ENCODE measurements at places on chromosomes 7 and 10.

DNA sequence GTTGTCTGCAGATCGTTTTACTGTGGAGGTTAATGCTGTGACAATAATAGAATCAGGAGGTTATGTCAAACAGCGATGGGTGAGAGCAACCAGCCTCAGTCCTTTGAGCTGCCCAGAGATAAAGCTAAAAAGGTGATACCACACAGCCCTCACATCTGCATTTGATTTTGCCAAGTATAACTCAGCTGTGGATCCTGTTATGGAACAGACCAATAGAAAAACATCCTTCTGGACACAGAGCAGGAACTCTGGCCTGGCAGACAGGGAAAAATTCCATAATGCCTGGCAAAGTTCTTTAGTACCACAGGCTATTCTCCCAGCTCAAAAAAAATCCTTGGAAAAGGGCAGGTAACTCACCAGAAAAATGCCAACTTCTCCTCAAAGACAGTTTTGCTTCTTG is 87.1 kb upstream of the PDLIM1 start:
- no peak for DNase-seq

DNA sequence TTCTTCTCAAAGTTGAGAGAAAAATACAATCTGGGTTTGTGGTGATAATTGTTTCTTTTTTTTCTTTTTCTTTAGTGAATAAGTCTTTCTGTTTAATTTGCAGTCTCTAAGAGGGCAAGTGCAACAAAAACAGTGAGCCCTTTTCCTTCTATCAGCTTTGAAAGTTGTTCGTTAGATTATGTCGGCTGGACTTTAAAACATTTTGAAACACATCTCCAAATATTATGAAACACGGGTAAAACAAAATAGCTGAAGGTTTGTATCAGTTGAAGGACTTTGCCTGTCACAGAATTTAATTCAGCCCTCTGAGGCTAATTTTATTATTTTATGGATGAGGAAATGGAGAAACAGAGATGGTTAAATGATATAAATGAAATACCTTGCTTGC is 85.3 kb downstream of the AGMO start:
- no peak for DNase-seq

DNA sequence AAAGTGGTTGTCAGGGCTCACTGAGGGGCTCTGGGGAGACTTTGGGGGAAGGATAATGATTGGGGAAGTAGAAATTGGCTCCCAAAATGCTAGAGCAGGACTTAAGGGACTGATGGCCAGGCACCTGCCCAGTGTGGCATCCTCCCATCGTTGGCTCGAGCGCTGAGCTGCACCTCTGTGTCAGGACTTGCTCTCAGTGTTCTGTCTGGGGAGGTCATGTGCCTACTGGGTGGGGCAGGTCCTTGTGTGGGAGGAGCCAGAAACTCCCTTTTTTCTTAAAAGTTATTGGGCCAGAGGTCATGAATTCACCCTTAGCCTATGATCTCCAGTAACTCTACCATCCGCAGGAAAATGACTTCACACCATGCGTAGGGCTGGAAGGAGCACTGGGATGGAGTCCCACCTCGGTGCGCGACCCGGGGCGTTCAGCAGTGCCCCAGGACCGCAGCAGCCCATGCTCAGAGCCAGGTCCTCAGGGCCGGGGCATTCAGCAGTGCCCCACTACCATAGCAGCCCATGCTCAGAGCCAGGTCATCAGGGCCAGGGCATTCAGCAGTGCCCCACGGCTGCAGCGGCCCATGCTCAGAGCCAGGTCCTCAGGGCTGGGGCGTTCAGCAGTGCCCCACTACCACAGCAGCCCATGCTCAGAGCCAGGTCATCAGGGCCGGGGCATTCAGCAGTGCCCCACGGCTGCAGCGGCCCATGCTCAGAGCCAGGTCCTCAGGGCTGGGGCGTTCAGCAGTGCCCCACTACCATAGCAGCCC is 221.9 kb downstream of the EBF3 start:
- no peak for DNase-seq

DNA sequence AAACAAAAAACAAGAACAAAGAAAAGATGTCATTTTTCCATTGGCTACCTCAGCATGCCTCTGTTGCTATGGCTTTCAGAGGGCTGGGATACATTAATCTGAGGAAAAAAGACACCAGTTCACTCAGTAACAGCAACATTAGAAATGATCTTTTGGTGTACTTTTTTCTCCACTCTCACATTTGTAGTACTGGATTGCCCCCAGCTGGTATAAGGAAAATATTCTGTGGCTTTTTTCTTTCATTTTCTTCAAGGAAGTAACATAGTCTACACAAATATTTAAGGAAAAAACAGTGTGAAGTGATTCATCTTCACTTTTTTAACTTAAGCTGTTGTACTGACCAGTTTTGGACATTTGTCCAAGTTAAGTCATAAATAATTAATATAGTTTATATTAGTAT is 482.3 kb downstream of the SORCS1 start:
- DNase-seq = no peak

- DNase-seq = no peak
These were observed 115.5 kb upstream of the GNAI1 start for GRCh38 chr7:80018941-80019808.

DNA sequence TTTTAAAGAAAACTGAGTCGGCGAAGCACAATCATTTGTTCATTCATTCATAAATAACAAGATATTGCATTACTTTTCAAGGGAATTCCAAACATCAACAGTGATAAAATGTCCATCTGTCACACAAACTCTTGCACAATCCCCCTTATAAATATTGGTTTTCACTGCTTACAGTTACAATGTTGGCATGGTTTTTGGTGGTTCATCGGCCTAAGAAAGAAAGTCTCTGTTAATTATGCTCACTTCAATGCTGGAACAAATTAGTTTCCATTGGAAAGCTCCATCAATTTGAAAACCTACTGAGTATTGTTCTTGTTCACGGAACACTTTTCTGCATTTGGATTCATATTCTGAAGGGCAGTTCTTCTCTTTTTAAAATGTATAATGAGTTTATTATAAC is 188.5 kb downstream of the JAZF1 start:
- DNase-seq = no peak

- no peak for DNase-seq
These were observed 40.1 kb downstream of the IQUB start for GRCh38 chr7:123494193-123494796.

GRCh38 chr7:111763221-111763801 is 201.0 kb upstream of the IMMP2L start:
- DNase-seq = no peak

- DNase-seq = no peak
These were observed 44.2 kb downstream of the MINDY4 start for GRCh38 chr7:30815388-30815854.

- DNase-seq = no peak
These were observed 154.1 kb upstream of the AHR start for GRCh38 chr7:17144322-17144721.

DNA sequence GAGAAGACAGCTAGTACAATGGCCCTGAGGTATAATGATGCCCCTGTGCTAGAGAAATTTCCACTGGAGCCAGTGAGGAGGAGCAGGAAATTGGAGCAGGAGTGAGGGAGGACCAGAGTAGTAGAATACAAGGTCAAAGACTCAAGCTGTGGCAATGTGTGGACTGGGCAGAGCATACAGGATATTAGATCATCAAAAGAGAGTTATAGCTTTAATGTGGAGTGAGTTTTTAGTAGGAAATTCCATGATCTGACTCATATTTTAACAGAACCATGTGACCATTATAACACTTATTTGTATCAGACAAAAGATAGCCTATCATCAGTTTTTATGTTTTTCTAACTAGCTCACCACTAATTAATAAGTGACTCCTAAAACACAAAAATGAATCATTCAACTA is 154.1 kb downstream of the DGKB start:
- no peak for DNase-seq

Data from activated naive CD4-positive, alpha-beta T cell (primary cell).